ENCODE measurements at places on chromosomes 5 and 9.

DNA sequence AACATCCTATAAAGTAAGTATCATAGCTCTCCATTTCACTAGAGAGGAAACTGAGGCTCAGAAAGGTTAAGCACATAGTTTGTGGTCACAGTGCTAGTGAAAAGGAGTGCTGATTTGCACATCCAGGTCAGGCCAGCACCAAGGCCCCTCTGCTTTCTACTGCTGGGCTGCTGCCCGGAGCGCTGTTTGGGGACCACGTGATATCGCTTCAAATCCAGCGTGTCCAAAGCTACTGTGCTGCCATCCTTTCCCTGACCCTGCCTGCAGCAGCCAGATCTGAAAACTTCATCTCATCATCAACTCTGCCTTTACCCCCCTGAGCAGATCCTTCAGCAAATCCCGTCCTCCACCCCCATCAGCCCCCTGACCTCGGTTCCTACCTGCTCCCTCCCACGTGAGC, 40.7 kb upstream of the AKNA start:
- no peak for DNase-seq

GRCh38 chr5:1636981-1637638, 113.3 kb upstream of the LPCAT1 start:
- DNase-seq, result no peak

DNA sequence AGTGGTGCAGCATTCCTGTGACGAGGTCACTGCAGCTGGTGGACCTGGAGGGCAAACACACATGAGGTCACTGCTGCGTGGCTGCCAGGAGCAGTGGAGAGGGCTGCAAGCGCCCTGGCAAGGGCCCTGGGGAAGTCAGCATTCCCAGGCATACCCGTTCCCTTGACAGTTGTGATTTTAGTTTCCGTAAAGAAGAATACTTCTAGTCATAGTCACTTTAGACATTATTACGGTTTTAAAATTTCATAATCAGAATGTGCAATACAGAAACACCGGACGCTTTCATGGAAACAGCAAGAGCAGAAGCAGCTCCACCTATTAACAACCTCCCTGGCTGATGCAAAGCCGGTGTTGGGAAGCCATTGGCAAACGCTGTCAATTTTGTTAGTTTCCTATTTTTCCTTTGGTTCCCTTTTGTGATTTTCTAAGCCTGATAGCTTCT, 129.8 kb downstream of the GADD45G start:
- DNase-seq, result no peak

DNA sequence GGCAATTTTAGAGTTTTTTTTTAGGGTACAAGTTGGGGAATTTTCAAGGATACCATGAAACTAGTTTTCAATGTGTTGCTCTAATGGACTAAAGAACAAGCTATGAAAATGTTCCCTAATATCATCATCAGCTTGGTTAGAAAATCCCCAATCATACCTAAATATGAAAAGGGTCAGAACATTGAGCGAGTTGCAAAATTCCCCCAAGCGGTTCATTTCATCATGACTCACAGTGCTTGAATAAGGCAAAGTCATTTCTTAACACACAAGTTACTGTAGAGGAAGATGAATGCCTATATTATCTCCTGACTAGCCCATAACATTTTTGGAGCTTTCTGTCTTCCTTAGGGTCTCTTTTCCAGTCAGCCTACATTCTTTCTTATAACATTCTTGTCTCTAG, 62.7 kb downstream of the ST8SIA4 start:
- no peak for DNase-seq

DNA sequence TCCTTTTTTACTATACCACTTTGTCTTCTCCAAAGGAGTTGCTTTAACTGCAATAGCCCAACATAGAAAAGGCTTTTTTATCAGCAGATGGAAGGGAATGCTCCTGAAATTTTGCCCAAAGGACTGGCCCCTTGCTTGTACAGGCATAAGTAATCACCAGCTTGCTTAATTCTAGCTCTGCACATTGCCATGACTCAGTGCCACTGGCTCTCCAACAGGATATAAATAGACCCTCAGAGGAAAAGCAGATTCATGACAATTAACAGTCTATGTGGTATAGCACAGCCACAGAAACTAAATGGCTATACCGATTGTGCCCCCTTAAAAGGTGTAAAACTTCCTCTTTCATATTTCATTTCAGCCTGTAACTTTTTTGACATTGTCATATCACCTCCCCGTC, 227.0 kb downstream of the ZNF608 start:
- peak; percentile 80 for DNase-seq

Measured in AG10803 (cell line).